Stimulated activated CD4-positive, alpha-beta T cell treated with anti-CD3 and anti-CD28 coated beads, Interleukin-15, amount 100 ng/mL, for 1 hour (primary cell): ENCODE measurements at places on chromosomes 5 and 9.

DNA sequence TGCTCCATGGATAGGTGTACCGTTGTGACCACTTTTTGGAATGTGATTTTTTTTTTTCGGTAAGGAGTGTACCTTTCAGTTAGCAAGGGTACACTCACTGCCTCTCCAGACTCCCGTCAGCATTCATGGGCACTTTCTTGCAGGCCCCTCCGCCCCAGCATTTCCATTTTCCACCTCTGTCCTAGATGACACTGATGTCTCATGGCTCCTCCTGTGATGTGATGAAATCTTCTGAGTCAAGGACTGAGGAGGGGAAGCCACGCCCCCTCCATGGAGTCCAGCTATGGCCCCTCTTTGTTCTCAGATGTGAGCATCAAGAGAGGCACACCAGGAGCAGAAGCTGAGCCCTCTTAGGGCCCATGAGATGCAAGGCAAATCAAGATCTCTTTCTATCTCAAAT lies 61.8 kb downstream of the CTSL start:
- no peak for DNase-seq

GRCh38 chr9:93081931-93082330 lies 14.1 kb upstream of the CARD19 start:
- DNase-seq, result no peak

- no peak for DNase-seq
These were observed 23.6 kb downstream of the TPD52L3 start for GRCh38 chr9:6351737-6352136.

DNA sequence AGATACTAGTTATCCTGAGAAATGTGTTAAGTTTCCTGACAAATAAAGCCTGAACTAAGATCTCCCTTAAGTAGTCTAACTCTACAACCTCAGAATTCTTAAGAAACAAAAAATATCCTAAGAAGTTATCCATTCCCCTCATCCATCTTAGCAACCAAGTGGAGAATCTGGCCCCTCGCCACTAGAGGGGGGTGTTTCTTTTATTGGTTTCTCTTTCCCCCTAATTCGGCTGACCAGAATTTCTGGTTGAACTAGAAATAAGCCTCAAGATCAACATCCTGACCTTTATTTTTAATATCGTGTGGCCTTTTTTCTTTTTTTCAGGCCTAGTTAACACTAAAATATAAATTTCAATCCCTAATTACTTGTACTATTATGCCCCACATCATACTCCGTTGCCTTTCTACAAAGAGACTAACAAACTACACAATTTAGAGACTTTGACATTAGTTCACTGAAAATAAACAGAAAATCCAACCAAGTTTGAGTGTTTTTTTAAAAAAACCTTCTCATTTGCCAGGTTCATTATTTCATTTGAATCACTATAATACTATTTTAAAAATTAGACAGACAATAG lies 14.3 kb upstream of the NR4A3 start:
- DNase-seq, result no peak

GRCh38 chr5:170112876-170113521 lies 7.3 kb downstream of the FOXI1 start:
- no peak for DNase-seq
